NCI-H460 (cell line): ENCODE measurements at places on chromosomes 1 and 21.

GRCh38 chr1:31981972-31982371 is 31.7 kb upstream of the KHDRBS1 start:
- DNase-seq, result no peak

GRCh38 chr1:17290553-17290952 is 17.4 kb upstream of the PADI4 start:
- no peak for DNase-seq

- no peak for DNase-seq
Measured at GRCh38 chr1:156498432-156499193, 2.0 kb downstream of the MEF2D start.

GRCh38 chr1:4328402-4329071 is 325.9 kb upstream of the AJAP1 start:
- DNase-seq, result no peak
